Activated CD4-positive, alpha-beta T cell treated with anti-CD3 and anti-CD28 coated beads for 36 hours (primary cell): ENCODE measurements at places on chromosomes 5 and 9. TPM values are rescaled to one million over a fixed set of nuclear protein-coding genes. Genes with fewer than 3 reads are reported as not detected.

DNA sequence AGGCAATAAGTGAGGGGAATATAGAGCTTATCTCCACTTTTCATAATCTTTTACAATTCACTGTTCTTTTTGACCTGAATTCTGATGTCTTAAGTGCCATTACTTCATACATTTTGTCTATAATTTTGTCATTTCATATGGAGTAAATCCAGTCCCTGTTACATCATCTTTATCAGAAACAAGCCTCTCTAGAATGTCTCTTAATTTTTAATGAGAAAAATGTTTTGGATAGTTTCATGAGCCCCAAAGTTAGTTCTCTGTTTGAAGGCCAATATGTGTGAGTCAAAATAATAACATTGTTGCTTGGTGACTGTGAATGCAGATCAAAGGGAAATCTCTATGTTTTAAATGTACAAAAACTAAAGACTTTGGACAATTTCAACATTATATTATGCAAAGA, 329.6 kb upstream of the ARRDC3 start:
- no peak for DNase-seq
- no peak overlapping the region for H3K27ac ChIP-seq
- H3K36me3 ChIP-seq = no peaks in the 10 kb centered on the region
- H3K27me3 ChIP-seq = no peaks in the 10 kb centered on the region

DNA sequence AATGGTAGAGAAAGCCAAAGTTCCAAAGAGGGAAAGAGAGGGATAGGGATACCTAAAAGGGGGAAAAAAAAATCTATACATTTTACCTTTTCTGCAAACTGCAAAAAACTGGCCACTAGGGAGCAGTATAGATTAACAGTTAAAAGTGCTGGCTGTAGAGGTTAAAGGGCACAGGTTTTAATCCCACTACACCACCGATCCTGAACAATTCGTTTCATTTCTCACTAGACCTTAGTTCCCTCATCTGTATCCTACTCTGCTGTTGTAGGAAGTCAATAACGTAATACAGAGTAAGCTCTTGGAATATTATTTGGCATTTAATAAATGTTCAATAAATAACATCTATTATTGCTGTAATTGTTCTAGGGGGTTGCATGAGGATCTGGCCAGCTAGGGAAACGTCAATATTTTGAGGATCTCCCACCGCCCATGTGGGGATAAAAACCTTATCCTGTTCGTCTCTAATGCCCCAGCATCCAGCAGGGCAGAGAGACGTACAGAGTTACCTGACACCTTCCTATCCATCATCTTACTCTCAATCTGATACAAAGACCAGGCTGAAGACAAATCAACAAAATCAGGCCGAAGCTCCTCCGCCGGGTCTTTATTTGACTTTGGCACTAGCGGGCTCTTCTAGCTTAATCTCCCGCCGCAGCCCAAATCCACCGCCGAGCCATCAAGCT, 757 bp downstream of the CDC26 start:
- no peaks in the 10 kb centered on the region for H3K27me3 ChIP-seq
- H3K36me3 ChIP-seq = peaks cover 44% of the 10 kb centered on the region
- H3K4me1 ChIP-seq = peaks cover 33% of the 10 kb centered on the region
- peak; percentile 28 for DNase-seq
- no peak overlapping the region for H3K4me3 ChIP-seq

GRCh38 chr5:55994495-55994997, at the start of gene IL6ST:
Gene IL6ST, minus strand, starts transcription at chr5:55994963. Its CDS starts 18,685 bp downstream, at chr5:55976278.
- peak within 1 kb of the TSS; percentile 86 for H3K4me3 ChIP-seq
- no peaks in the 10 kb centered on the region for H3K27me3 ChIP-seq
- H3K27ac ChIP-seq = peak within 1 kb of the TSS; percentile 97
- H3K4me1 ChIP-seq = peaks cover 62% of the 10 kb centered on the region
- DNase-seq = peak; percentile 64

DNA sequence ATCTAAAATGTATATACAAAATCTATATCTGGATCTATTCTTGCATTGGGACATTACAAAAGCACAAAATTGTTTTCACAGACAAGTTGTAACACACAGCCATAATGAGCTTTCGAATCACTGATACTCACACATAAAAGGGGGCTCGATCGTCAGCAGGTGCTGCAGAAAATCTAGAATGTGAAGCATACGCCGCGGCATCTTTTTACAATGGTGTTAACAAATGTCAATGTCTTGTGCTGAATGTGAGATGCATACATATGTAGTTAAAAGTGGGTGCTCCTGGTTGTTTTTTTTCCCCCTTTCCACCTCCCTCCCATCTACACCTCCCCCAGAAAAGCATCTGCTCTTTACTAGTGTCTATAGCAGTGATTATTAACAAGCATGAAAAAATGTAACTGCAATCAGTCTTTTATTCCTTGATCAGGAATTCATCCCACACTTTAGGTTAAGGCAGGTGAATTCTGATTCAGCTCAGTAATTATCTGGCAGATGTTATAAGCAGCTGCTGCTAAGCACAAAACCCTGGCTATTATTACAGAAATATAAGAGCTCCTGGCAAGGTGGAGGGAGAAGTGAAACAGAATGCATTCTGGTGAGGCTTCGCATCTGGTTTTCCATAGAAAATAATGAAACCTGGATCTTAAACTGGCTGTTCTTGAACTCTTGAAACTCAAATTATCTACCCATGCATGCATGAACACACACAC, 114.1 kb downstream of the MPDZ start:
- H3K4me3 ChIP-seq = no peak overlapping the region
- no peaks in the 10 kb centered on the region for H3K27me3 ChIP-seq
- no peak for DNase-seq
- no peaks in the 10 kb centered on the region for H3K36me3 ChIP-seq
- H3K27ac ChIP-seq = no peak overlapping the region
- no peaks in the 10 kb centered on the region for H3K4me1 ChIP-seq

GRCh38 chr5:7629561-7629960, 221.4 kb downstream of the CFAP90 start:
- H3K27ac ChIP-seq = no peak overlapping the region
- H3K36me3 ChIP-seq = no peaks in the 10 kb centered on the region
- H3K4me3 ChIP-seq = no peak overlapping the region
- peaks cover 4% of the 10 kb centered on the region for H3K27me3 ChIP-seq
- no peaks in the 10 kb centered on the region for H3K4me1 ChIP-seq

DNA sequence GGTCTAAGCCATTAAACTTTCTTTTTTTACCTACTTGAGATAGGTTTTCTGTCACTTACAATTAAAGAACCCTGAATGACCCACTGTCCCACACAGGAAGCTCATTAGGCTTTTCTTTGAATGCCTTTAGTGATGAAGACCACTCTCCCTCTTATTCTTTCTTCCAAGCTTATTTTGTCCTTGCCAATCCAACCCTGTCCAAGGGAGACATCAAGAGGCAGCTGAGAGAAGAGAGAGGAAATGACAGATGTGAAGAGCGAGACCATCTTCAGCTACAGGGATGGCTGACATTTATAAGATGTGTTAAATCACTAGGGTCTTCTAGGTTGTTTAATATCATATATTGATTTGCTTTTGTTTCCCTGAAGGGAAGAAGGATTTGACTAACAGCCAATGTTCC, 133.5 kb downstream of the FAM114A2 start:
- H3K4me3 ChIP-seq = no peak overlapping the region
- H3K36me3 ChIP-seq = no peaks in the 10 kb centered on the region
- H3K27ac ChIP-seq = no peak overlapping the region
- H3K27me3 ChIP-seq = no peaks in the 10 kb centered on the region
- no peaks in the 10 kb centered on the region for H3K4me1 ChIP-seq

DNA sequence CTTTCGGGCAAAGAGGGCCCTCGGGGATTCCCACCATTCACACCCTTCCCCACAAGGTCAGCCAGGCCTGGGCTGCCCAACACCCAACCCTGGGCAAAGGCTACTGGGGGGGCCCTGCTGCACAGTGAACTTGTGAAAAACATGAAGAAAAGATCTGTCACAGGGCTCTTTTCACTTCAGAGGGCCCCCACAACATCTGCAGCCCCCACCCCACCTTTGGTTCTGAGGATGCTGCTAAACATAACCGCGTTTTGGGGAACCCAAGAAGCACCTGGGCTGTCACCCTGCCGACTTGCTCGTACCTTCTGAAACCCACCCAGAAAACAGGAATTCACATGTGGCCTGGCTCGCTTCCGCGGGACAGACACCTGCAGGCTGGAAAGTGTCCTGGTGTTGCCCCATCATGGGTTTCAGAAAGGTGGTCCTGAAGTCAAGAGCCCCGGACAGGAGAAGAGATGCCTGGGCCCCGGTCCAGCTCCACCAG, 29.3 kb downstream of the B4GALT1 start:
- peak overlapping the region; percentile 3 for H3K27ac ChIP-seq
- no peak overlapping the region for H3K4me3 ChIP-seq
- H3K36me3 ChIP-seq = peaks cover 9% of the 10 kb centered on the region
- no peaks in the 10 kb centered on the region for H3K27me3 ChIP-seq
- no peak for DNase-seq
- H3K4me1 ChIP-seq = peaks cover 66% of the 10 kb centered on the region

GRCh38 chr5:122436615-122437014, 124.6 kb downstream of the SNCAIP start:
- H3K27ac ChIP-seq = no peak overlapping the region
- no peaks in the 10 kb centered on the region for H3K36me3 ChIP-seq
- no peak overlapping the region for H3K4me3 ChIP-seq
- DNase-seq = no peak

- H3K4me3 ChIP-seq = no peak overlapping the region
- H3K27me3 ChIP-seq = no peaks in the 10 kb centered on the region
- H3K27ac ChIP-seq = no peak overlapping the region
- DNase-seq = peak; percentile 32
Measured at GRCh38 chr9:129182625-129183494, 4.8 kb upstream of the IER5L start.

DNA sequence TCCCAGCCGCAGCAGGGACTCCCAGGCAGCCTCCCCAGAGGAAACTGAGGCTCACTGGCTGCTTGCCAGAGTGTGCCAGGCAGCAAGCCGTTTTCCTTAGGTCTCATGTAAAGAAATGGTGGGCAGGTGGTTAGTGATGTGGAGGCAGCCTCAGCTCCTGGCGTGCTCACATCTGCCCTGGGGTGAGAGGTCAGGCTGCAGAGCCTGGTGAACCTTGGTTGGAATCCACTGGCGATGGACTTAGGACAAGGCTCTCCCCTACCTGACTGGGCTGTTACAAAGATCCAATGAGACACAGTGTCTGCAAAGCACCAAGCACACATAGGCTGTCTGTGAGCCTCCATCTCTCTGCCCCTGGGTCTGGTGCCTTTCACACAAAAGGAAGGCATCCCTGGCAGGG, 30.9 kb downstream of the LHX6 start:
- no peak overlapping the region for H3K27ac ChIP-seq
- no peak for DNase-seq
- H3K36me3 ChIP-seq = no peaks in the 10 kb centered on the region
- peaks cover 13% of the 10 kb centered on the region for H3K27me3 ChIP-seq
- no peak overlapping the region for H3K4me3 ChIP-seq

DNA sequence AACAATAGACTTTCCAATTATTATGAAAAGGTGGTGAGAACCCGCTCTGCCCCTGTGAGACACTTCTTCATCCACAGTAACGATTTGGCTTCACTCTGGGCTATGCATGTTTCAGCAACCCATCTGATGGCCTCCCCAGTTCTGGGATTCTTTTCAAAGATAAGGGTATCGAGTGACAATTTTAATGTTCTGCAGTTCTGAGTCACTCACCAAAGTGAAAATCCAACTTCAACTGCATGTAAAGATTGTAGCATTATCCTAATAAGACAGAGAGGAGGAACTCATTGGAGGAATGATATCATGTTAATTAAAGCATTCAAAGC, 1078.3 kb upstream of the SEMA6A start:
- H3K27me3 ChIP-seq = no peaks in the 10 kb centered on the region
- no peak overlapping the region for H3K4me3 ChIP-seq
- DNase-seq = no peak
- H3K27ac ChIP-seq = no peak overlapping the region

DNA sequence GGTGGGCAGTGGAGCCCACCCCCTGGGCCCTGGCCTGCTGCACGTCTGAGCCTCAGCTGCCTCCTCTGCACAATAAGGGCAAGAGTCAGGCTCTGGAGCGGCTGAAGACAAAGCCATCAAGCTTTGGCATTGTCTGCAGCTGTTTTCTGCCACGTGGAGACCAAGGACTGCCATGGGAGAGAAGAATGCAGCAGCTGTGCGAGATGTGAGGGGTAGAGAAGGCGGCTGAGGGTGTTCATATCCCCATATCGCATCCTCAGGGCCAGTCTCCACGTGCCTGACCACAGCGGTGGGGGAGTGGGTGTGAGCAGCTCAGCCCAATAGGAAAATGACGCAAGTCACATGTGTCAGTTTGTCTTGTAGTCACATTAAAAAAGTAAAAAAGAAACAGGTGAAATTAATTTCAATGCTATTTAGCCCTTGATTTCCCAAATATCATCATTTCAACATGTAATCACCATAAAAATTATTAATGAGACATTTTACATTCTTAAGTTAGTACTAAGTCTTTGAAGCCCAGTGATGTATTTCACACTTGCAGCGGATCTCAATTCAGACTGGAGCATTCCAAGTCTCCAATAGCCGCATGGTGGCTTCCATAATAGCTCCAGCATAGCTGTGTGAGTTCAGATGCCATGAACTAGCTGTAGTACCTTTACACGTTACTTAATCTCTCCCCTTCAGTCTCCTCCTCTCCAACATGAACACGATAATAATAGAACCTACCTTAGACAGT, 6.6 kb downstream of the C1QTNF2 start:
- no peaks in the 10 kb centered on the region for H3K36me3 ChIP-seq
- no peak for DNase-seq
- no peak overlapping the region for H3K27ac ChIP-seq
- no peak overlapping the region for H3K4me3 ChIP-seq
- no peaks in the 10 kb centered on the region for H3K4me1 ChIP-seq

GRCh38 chr9:87859786-87860185, 22.9 kb upstream of the SPATA31E1 start:
- no peak for DNase-seq
- H3K36me3 ChIP-seq = no peaks in the 10 kb centered on the region
- H3K4me3 ChIP-seq = no peak overlapping the region
- no peaks in the 10 kb centered on the region for H3K4me1 ChIP-seq
- H3K27ac ChIP-seq = no peak overlapping the region

- H3K4me1 ChIP-seq = peaks cover 26% of the 10 kb centered on the region
- no peak overlapping the region for H3K4me3 ChIP-seq
- DNase-seq = no peak
- peak overlapping the region; percentile 49 for H3K27ac ChIP-seq
- no peaks in the 10 kb centered on the region for H3K27me3 ChIP-seq
Measured at GRCh38 chr9:3730511-3730922, 204.7 kb upstream of the RFX3 start.

The RLN2 gene
- total RNA-seq = 4.9 TPM

The CD72 gene
- total RNA-seq = 8.7 TPM

The FAM200C gene
- total RNA-seq = 1.3 TPM

The CATSPER3 gene
- 0.40 TPM for total RNA-seq

The DND1 gene
- 3.0 TPM for total RNA-seq

The CSF2 gene
- total RNA-seq = 52.6 TPM

The SLC31A2 gene
- 3.2 TPM for total RNA-seq

The FAM221B gene
- not detected for total RNA-seq

The AMACR gene
- 3.3 TPM for total RNA-seq

The PPP3R2 gene
- not detected for total RNA-seq
